ENCODE measurements at places on chromosomes 11 and 22. TPM values are rescaled to one million over a fixed set of nuclear protein-coding genes. Genes with fewer than 3 reads are reported as not detected.
A peak's percentile ranks its signal among the peaks of the same experiment; 100 is the strongest.

Gene BCO2
- 5.4 TPM for polyA plus RNA-seq

Gene ARHGAP20
- 4.9 TPM for polyA plus RNA-seq

Gene DMC1
- polyA plus RNA-seq: 4.1 TPM

Gene CABP4
- 1.1 TPM for polyA plus RNA-seq

Gene GGT5
- polyA plus RNA-seq: 17.7 TPM

Gene MPPED1
- polyA plus RNA-seq: 0.91 TPM

Gene PDE3B
- polyA plus RNA-seq: 6.7 TPM

Gene PDE2A
- polyA plus RNA-seq: 20.5 TPM

Gene RAB38
- polyA plus RNA-seq: 22.5 TPM

Gene OR56A1
- polyA plus RNA-seq: not detected

Gene DCHS1
- 41.7 TPM for polyA plus RNA-seq

Gene APOL4
- 6.1 TPM for polyA plus RNA-seq

Gene FGF19
- polyA plus RNA-seq: 1.1 TPM

GRCh38 chr22:30893434-30894370 is 74.9 kb downstream of the MORC2 start:
- no peak for DNase-seq

GRCh38 chr11:95688501-95689222 is 100.9 kb downstream of the FAM76B start:
- DNase-seq: no peak

DNA sequence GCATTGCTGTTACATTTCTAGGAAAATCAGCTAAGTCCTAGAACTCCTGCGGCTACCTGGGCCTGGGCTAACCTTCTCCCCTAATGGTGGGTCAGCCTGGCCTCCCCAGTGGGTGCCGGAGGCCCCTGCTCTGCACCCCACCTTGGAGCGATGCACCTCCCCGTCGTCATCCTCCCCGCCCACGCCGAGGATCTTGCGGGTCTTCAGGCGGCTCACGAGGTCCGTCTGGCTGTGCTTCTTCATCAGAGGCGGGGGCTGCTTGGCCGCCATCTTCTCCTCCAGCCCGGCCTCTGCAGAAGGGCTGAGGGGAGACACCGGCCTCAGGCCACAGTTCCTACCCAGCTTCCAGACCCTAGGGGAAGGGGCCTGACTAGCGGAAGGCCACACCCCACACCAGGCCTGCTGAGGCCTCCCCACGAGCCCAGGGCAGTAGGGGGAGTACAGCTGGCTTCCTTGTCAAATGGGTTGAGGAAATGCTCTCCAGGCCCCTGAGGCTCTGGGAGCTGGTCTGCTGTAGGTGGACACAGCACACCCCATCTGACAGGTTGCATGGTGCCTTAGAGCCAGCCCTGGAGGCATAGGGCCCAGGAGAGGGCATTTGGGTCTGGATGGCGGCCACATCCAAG is 12.5 kb downstream of the TP53I11 start:
- no peak for DNase-seq

DNA sequence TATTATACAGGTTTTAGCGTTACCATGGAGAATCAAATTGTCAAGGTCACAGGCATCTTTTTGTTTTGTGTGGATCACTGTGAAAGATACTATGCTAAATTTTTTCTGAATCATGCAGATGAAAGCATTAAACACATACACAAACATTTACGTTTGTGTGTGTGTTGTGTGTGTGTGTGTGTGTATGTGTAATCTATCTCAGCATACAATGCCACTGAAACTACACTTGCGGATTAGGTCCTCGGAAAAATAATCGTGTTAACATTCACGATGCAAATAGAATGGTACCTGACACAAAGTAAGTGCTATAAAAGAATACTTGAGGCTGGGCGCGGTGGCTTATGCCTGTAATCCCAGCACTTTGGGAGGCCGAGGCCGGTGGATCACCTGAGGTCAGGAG is 41.9 kb upstream of the TOP3B start:
- DNase-seq: no peak

DNA sequence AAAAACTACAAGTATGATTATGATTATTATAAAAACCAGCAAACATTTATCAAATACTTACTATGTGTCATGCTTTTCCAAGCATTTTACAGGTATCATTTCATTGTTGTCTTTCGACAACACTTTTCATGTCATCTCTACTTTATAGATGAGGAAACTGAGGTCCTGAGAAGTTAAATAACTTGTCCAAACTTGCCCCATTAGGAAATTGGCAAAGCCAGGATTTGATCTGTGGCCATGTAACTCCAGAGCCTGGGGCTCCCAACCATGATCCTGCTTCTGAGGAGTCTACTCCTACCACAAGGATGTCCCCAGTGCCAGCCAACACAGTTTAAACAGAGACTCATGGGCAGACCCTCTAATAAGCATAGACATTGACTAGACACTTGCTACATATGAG is 15.2 kb downstream of the EHF start:
- no peak for DNase-seq

DNA sequence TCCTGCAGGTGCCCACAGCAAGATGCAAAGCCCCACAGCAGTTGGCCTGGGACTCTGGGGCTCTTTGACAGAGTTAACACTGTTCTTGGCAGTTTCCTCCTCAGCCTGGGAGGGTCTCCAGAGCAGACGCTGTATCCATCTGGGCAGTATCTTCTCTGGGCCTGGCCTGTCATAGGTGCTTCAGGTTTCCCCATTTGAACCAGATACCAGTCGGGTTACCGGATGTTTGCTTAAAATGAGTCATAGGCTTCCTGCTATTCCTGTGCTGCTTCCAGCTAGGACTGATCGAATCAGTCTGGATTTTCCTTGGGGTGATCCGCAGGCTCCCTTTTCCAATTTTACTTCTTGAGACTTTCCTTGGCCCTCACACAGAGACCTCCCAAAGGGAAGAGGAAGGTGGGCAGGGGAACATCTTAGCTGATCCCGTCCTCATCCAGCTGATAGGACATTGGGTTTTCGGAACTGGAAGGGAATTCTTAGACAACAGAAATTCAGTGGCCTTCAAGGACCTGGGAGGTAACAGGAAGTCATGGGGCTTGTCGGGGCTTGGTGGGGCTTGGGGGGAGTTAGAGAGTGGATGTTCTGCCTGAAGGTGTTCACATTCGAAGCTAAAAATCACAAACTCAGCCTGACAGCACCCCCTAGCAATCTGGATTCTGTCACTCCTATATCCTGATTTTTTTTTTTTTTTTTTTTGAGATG is 2.4 kb upstream of the RANGAP1 start:
- DNase-seq: no peak

- DNase-seq: no peak
Observed at GRCh38 chr22:46800102-46800857, 37.8 kb downstream of the TBC1D22A start.

DNA sequence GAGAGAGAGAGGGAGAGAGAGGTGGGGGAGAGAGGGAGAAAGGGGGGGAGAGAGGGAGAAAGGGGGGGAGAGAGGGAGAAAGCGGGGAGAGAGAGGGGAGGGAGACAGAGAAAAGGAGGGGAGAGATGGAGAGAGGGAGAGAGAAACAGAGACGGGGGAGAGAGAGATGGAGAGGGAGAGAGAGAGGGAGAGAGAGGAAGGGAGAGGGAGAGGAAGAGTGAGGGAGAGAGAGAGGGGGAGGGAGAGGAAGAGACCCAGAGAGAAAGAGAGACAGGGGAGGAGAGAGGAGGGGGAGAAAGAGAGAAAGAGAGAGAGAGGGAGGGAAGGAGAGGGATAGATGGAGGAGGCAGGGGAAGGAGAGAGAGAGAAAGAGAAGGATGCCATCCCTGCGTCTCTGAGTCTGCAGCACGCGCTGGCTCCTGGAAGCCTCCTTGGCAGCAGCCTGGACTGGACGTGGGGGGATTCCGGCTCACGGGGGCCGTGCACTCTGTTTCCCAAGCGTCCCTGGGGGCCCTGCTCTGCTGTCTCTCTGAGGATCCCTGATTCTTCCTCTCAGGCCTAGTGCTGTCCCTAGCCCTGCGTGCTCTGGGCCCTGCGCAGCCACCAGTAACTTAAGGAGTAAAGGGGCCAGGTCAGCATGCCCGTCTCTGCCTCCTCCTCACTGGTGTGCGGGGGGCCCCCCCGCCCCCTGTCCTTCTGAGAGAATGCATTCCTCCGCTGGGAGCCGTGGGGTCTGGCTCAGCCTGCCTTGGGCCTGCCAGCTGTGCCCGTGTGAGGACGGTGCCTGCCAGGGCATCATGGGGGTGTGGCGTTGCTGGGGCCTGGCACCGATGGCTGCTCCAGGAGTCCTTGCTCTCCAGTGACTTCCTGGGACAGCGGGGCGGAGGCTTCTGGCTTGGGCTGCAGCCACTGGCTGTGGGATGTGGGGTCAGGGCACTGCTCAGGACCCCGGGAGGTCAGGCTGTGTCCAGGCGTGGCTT is 429.5 kb downstream of the TBC1D22A start:
- DNase-seq: peak; percentile 40

DNA sequence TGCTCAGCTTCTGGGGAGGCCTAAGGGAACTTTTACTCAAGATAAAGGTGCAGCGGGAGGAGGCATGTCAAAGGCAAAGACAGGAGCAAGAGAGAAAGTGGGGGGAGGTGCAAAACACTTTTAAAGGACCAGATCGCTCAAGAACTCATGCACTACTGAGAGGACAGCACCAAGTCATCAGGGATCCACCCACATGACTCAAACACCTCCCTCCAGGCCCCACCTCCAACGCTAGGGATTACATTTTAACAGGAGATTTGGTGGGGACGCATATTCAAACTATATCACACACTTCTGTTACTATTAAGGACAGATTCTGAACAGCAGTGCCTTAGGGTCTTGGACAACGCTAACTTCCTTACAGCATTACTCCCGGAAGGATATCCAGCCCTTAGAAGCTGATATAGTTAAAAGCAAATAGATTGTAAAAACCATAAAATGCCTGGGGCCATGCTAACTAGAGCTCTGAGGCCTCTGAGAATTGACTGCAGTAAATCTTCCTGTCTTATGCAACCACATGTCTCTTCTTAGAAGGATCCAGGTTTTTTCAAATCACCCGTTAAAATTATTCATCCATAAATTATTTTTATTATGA is 16.7 kb upstream of the ZC3H12C start:
- DNase-seq: no peak

GRCh38 chr11:131229221-131229620 is 141.2 kb upstream of the NTM start:
- DNase-seq: no peak

GRCh38 chr22:48097723-48098122 is 1335.3 kb downstream of the TBC1D22A start:
- DNase-seq: no peak

- no peak for DNase-seq
Observed at GRCh38 chr11:80365076-80365725, 924.4 kb upstream of the TENM4 start.

GRCh38 chr11:120735035-120735434 is 223.5 kb downstream of the GRIK4 start:
- no peak for DNase-seq

DNA sequence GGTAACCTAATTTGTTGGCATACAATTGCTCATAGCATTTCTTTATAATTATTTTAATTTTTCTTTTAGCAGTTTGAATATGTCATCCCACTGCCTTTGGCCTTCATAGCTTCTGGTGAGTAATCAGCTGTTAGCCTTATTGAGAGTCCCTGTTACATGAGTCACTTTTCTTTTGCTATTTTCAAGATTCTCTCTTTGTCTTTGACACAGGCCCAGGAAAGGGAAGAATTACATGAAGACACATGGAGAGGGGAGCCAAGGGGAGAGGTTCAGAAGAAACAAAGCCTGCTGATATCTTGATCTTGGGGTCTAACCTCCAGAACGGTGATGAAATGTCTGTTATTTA is 418.2 kb downstream of the METTL15 start:
- DNase-seq: no peak

DNA sequence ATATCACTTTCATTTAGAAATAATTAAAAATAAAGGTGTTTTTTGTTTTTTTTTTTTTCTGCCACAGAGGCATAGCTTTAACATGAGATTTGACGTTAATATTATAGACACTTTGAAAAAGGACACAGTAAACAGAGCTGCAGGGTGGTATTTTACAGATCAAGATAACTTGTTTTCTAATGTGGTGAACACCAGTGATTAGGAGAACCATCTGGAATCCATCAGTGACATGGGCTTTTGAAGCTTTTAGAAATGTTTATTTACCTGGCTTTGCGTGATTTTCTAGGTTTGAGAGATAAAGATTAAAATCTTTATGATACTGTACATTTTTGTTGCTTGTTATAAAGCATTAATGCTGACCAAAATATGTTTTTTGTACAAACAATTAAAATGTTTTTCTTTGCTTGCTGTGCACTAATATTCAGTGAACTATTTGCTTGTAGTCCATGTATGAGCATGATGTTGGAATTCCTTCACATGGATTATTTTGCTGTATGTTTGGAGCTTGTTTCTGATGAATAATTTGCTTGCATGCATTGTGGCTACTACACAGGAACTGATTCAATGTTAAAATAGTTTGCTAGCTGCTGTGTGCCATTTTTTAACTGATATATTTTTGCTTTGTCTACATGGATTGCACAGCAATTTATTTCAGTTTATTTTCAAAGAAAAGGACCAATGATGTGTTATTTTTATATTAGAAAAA is 352.1 kb upstream of the NARS2 start:
- no peak for DNase-seq

- DNase-seq: no peak
Observed at GRCh38 chr11:120465921-120466534, 45.5 kb upstream of the GRIK4 start.

GRCh38 chr11:134139873-134140331 is 71.0 kb downstream of the JAM3 start:
- peak; percentile 70 for DNase-seq

GRCh38 chr11:64759722-64760719 is at the start of gene PYGM:
Gene PYGM, minus strand, starts transcription at chr11:64759974. Its CDS starts 76 bp downstream, at chr11:64759898.
- no peak for DNase-seq

DNA sequence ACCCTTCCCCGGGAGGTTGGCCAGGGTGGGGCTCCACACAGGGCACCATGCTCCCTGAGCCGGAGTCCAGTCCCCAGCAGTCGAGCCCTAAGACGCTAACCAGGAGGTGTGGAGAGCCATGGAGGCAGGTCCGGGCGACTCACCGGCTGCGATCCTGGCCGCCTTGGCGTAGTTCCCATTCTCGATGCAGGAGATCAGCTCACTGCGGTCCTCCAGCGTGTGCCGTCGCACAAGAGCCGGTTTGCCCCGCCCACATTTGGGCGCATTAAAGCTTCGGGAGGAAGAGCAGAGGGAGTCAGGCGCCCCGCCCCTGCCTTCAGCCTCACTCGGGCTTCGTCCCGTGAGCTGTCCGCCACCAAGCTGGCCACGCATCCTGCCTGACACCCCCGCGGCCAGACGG is 50.8 kb downstream of the BRD1 start:
- DNase-seq: no peak

DNA sequence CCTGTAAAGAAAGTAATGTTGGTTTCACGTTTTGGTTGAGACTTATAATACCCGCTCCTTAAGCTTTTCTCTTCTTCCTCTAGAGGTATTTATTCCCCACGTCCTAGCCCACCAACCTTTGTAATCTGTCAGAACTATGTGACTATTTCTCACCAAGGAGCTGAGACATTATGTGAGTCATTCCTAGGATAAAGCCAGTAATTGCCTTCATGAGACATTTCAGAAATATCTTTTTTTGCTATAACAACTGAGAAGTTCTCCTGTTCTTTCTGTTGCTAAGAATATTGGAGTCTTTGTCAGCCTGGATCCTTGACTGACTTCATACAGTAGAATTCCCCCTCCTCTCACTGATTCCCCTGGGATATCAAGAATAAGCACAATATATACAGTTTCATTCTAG is 1497.0 kb upstream of the TENM4 start:
- DNase-seq: no peak
